ENCODE measurements at places on chromosomes 3 and 15.
A peak's percentile ranks its signal among the peaks of the same experiment; 100 is the strongest.

DNA sequence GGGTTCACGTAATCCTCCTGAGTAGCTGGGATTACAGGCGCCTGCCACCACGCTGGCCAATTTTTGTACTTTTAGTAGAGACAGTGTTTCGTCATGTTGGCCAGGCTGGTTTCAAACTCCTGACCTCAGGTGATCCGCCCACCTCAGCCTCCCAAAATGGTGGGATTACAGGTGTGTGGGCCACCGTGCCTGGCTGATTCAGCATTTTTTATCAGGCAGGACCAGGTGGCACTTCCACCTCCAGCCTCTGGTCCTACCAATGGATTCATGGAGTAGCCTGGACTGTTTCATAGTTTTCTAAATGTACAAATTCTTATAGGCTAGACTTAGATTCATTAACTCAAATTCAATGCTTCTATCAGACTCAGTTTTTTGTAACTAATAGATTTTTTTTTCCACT, 9.4 kb downstream of the VHL start:
- DNase-seq, result no peak

GRCh38 chr3:196016485-196016884, 65.4 kb downstream of the TFRC start:
- DNase-seq, result peak; percentile 20

DNA sequence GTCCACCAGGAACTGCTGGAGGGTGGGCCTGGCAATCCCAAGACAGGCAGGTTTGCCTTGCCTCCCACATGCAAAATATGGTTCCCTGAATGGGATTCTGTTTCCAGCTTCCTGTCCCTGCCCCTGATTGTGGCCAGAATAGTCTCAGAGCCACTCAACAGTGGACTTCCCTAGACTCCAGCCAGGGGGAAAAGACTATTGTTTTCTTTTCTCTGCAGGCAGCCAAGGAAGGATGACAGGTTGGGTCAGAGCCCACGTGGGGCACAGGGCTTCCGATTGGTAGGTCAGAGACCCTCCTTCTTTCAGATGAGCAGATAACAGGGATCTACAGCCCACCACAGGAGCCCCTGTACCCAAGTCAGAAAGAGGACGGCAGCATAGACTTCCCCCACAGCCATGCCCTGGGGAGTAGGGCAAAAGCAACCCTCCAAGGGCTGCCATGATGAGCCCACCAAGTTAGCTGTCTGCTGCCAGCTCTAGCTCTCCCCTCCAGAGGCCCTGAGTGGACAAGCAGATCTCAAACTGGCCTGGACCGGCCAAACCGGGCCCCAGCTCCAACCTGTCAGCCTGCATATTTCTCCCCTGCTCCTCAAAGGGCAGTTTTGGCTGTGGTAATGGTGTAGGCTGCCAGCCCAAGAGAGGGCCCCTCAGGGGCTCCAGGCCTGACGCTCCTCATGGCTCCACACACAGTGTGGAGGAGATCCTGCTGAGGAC, 6.4 kb downstream of the TLR9 start:
- peak; percentile 59 for DNase-seq

DNA sequence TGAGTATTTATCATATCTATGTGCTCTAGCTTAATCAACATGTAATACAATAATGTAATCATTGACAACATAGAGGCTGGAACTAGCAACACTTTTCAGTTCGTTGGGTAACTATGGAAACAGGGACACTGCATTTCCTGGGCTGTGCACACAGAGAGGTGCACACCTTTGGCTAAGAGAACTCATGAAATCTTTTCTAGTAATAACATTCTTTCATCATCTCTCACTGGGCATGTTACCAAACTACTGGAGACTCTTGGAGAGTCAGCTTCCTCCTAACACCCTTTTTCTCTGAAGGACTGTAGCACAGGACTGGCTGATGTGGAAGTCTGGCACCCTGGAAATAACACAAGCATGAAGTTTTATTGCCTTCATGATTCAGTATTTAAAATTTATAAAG, 135.6 kb downstream of the KCNMB2 start:
- DNase-seq, result no peak

DNA sequence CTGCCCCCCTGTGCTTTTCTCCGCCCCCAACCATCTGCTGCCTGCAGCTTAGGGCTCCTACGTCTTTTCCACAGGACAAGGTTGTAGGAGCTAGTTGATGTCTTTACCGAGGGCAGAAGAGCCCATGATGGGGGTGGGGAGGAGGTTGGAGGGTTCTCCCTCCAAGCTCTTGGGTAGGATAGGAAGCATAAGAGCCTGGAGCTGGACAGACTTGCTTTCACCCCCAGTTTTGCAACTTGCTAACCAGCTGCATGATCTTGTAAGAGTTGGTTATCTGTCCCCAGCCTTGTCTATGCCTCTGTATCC, 856 bp downstream of the ABCF3 start:
- DNase-seq, result no peak

DNA sequence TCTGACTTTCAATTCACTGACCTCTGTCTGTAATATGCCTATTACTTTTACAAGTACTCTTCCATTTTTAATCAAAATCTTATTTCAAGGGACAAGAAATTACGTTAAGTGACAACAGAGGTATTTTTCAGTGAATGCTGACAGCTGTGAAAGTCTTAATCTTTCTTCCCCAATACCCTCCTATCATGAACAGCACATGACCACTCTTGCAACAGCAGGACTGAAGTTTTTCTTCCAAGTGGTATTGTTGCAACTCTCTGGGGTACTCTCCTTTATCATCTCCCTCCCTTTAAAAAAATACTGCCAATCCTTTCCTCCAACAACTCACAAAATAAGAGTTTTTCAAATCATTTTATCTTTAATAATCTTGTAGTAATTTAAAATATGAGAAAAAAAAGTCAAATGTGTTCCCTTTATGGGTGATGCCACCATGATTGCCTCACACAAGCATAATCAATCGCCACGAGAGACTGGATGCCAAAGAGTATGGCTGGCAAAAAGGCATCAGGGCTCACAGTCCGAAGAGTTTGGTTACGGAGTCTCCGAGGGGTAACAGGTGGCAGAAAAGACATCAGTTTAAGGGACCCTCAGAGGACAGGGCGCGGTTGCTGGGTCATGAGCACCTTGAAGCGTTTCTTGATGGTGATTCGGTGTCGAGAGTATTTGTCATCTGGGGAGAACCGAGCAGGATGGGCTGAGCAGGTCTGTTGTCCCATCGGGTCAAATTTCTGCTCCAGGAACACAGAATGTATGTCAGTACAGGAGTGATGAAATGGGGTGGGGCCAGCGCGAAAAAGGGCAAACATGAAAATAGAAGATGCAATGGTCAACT, 1.3 kb downstream of the NOP10 start:
- DNase-seq, result no peak

GRCh38 chr15:70625438-70625837, 137.9 kb downstream of the UACA start:
- no peak for DNase-seq

DNA sequence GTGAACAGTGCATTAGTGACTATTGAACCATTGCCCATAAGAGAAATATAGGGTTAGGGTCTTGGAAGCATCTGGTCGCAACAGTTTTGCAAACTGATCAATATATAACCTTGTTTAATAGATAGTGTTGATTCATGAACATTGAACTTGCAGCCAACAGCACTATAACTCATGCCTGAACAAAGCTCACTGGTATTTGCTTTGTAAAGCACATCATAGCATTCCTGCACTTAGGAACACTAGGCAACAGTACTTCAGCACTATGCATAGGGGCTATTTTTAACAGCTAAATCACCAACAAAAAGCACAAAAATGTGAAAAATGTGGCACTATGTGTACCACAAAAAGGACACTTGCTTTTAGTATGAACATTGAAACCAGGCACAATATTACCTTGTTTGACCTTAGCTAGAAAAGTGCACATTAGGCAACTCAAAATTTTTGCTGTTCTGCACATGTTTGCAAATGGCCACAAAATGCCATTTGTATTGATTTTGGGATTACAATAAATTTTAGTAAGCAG, 68.0 kb downstream of the OXNAD1 start:
- no peak for DNase-seq

GRCh38 chr15:40769274-40770146, at the start of gene C15orf62:
Gene C15orf62, plus strand, starts transcription at chr15:40769980. Its CDS starts 516 bp downstream, at chr15:40770496.
- DNase-seq, result no peak

GRCh38 chr3:13581485-13582365, 32.8 kb downstream of the FBLN2 start:
- no peak for DNase-seq

- no peak for DNase-seq
These were observed 5.7 kb upstream of the BNIP2 start for GRCh38 chr15:59694779-59695178.

- no peak for DNase-seq
These were observed 96.7 kb downstream of the SV2B start for GRCh38 chr15:91196768-91197167.

Measured in renal pelvis (tissue), 12 donors.